ENCODE measurements at places on chromosomes 13 and 19. TPM values are rescaled to one million over a fixed set of nuclear protein-coding genes. Genes with fewer than 3 reads are reported as not detected.

DNA sequence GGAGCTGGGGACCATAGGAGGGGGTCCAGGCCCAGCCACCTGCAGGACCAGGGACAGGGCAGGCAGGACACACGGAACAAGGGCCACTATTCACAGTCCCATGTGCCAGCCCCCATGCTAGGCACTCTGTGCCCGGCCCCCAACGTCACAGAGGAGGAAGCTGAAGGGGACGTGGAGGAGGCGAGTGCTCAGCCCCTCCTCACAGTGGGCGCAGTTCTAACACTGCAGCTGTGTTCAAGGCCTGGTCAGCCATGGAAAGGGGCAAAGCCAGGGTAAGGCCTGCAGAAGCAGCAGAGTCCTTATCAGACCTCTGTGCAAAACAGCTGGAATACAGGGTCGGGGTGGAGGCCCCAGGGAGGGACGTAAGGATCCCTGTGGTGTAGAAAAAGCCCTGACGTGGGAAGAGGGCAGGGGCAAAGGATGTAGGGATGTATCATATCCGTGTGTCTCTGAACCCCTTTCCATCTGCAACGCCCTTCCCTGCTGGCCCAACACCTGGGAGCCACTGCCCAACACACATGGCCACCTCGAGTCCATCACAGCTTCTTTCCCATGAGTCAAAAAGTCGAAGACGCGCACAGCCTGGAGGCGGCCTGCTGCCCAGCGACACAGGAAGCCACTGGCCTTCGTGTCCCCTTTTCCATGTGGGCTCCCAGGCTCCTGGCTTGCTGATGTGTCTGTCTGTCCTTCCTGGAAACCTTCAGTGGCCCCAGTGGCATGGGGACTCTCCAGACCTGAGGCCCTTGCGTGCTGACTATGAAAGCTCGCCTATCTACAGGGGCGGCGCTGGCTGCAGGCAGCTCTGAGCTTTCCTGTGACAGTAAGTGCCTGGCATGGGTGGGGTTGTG is 28.0 kb downstream of the SH3GL1 start:
- no peak for DNase-seq

GRCh38 chr13:112131081-112131712 is 64.2 kb downstream of the SOX1 start:
- DNase-seq: no peak

CEACAM18 gene
- not detected for total RNA-seq

OSCAR gene
- total RNA-seq: not detected

DNA sequence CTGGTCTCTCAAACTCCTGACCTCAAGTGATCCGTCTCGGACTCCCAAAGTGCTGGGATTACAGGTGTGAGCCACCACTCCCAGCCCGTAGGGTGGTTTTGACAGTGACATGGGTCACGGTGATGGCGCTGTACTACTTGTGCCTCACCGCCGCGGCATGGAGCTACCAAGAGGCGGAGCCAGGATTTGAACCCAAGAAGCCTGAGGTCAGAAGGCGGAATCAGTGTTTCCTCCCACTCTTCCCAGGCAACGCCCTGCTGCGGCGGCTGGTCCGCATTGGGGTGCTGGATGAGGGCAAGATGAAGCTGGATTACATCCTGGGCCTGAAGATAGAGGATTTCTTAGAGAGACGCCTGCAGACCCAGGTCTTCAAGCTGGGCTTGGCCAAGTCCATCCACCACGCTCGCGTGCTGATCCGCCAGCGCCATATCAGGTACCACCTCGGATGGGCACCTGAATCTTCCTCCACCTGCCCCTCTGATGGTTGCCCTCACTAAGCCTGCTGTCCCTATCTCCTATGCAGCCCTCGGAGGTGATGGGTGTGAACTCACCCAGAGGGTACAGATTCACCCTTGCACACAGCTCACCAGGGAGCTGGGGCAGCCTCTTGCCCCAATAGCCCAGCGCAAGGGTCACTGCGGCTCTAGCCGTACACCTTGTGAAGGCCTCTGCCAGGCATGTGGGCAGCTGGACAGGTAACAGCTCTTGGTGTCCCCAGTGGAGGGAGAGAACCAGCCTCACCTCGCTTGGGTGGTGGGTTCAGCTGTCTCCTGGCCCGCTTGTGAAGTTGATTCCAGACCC is 5.6 kb downstream of the RPS9 start:
- no peak for DNase-seq

CEACAM21 gene
- total RNA-seq: 43.1 TPM

TBXA2R gene
- total RNA-seq: 3.3 TPM

GRCh38 chr19:4140237-4140711 is 13.2 kb upstream of the CREB3L3 start:
- DNase-seq: peak; percentile 13

- DNase-seq: no peak
These were observed 10.2 kb upstream of the EMC10 start for GRCh38 chr19:50465986-50466705.

SYNE4 gene
- total RNA-seq: 3.8 TPM

DNA sequence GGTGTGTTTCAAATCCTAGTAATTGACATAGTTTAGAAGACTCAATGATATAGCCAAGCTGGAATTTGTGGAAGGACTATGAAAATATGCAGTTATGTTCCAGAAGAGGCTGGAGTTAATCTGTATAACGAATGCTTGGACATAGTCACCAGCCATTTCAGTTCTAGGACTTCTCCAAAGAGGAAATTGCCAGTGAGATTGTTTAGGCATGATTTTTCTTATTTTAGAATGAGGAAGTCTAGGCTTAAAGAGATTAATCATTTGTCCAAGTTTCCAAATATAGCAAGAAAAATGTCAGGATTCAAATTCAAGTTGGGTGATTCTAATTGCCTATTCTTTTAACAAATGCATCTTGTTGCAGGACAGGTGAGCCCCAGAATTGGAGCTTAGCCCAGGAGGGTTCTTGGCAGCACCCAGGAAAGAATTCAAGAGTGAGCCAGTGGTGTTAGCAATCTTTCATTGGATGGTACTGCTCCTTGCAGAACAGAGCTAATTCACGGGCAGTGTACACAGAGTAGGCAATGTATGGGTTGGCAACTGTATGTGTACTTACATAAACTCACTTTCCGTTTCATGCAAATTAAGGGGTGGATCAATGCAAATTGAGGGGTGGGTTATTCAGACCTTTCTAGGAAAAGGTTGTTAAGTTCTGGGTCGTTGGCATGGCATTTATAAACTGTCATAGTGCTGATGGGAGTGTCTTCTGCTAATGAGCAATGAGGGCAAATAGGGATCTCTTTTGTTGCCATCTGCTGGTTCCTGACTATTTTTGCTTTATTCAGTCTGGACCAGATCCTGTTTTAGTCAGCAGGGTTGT is 763.1 kb upstream of the SLITRK1 start:
- DNase-seq: no peak

ZNF665 gene
- 5.6 TPM for total RNA-seq

HCST gene
- 113 TPM for total RNA-seq

UBAC2 gene
- total RNA-seq: 86.5 TPM

DNA sequence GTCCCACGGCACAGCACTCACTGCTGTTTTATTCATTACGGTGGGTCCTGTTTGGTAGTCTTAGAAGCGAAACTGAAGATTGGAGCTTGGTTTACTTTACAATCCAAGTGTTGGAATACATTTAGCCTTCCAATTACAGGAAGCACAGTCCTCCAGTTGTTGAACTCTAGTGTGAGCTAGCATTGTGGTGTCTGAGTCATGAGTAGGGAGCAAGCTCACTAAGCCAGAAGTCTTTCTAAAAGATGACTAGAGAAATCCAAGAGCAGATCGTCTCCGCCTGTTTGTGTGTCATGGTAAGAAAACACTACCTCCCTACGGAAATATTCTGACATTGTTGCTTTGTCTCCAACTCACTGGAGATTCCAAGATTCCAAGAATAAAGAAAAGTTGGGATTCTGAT is 10.1 kb upstream of the SHISA2 start:
- no peak for DNase-seq

GRCh38 chr13:30145709-30146367 is 161.5 kb downstream of the KATNAL1 start:
- peak; percentile 46 for DNase-seq

GRCh38 chr19:3867971-3868769 is 668 bp downstream of the ZFR2 start:
- DNase-seq: no peak

GRCh38 chr13:110557610-110558305 is 3.8 kb downstream of the RAB20 start:
- DNase-seq: no peak

DNA sequence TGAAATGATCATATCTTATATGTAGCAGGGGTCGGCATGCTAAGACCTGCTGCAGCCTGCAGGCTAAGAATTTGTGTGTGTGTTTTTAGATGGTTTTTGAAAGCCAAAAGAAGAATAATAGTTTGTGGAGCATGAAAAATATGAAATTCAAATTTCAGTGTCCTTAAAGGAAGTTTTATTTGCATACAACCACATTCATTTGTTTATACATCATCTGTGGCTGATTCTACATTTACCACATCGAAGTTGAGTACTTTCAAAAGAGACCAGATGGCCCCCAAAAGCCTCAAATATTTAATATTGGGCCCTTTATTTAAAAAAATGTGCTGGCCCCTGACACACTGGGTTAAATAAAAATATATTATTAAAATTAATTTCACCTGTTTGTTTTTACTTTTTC is 1.3 kb downstream of the HAS1 start:
- DNase-seq: no peak

- DNase-seq: peak; percentile 2
These were observed 1.1 kb downstream of the ZNF850 start for GRCh38 chr19:36771261-36772231.

PEAK3 gene
- total RNA-seq: 0.29 TPM

DNA sequence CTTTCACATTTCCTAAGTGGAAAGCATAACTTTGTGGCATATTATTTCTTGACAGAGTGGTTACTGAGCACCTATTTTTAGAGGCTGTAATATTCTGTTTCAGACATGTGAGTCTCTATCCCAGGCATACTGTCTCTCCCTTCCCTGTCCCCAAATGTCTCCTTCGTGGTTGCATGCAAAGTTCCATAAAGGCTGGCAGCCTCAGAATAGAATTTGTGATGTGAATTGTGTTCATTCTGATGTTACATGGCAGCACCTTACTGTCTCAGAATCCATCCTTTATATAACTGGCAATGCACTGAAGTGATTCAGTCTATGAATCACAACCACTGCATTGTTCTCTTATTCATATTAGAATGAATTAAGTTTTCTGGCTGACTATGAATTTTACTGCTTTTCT is 89.0 kb upstream of the SLC7A1 start:
- no peak for DNase-seq

GRIN2D gene
- 0.18 TPM for total RNA-seq

NLRP7 gene
- not detected for total RNA-seq

ICAM5 gene
- not detected for total RNA-seq

DNA sequence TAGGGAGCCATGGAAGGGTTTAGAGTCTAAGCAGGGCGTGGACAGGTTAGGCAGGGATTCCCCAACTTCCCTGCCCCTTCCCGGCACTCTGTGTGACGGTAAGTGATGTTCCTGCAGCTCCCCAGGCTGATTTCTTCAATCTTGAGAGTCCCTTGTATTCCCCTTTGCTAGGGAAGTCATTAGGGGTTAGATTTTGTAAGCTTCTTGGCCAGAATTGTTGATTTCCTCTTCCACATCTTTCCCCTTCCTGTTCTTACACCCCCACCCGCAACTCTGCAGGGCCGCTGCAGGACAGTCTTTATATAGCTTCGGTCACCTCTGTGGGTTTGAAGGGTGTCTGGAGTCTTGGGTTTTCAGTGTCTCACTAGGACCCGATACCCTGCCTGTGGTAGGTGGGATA is 10.6 kb upstream of the ADGRE1 start:
- no peak for DNase-seq

NKPD1 gene
- 0.68 TPM for total RNA-seq

PRKD2 gene
- total RNA-seq: 127 TPM

MEIOSIN gene
- not detected for total RNA-seq

DNA sequence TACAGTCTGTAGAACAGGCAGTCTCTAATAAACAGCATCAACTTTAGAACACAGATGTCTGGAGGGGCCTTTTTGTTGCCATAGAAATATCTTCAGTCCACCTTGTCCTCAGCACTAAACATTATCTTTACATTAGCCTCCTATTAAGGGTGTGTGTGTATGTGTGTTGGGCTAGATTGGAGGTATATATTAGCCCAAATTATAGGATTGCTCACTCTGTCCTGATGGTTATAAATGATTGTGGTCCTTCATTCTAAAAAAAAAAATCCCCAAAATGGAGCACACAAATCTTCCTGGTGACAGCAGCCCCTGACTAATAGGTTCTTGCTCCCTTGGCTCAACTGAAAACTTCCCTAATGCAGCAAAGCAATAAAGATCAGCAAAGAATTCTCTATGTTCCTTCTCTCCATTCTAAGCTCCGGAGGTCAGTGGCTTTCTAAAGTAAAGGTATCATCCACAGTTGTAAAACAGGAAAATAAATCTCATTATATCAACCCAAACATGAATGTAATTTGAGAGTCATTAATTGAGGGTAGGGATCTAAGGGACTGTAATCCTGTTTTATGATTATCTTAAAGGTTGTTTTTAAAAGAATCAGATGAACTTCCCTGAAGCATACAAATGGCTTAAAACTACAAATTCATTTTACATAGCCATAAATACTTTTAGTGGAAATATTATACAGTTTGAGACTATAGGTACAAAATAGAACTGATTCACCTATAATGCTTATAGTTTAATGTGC is 232.7 kb downstream of the KLF12 start:
- DNase-seq: no peak

Data from naive thymus-derived CD4-positive, alpha-beta T cell (primary cell).